ENCODE measurements at places on chromosomes 12 and 14.

DNA sequence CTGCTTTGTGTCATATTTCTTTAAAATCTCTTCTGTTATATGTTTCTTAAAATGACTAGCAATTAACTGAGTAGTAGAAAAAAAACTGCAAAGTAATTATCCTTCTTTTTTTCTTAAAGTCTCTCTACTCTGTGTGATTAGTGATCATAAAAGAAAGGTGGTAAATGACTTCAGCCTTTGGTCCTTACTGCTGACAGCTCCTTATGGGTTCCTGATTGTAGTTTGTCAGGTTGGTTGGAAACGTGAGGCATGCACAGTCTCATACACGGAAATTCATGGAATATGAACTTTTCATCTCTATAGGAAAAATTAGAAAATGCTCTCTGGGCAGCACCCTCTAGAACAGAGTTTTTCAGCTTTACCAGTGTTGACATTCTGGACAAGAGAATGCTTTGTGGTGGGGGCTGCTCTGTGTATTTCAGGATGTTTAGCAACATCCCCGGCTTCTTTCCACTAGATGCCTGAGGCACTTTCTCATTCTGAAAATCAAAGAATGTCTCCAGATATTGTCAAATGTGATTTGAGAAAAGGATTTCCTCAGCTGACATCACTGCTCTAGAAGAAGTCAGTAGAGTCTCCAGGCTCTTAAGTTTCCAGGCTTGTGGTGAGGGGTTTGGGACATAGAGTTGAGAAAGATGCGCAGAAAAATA lies 121.0 kb downstream of the PIK3C2G start:
- no peak for DNase-seq

DNA sequence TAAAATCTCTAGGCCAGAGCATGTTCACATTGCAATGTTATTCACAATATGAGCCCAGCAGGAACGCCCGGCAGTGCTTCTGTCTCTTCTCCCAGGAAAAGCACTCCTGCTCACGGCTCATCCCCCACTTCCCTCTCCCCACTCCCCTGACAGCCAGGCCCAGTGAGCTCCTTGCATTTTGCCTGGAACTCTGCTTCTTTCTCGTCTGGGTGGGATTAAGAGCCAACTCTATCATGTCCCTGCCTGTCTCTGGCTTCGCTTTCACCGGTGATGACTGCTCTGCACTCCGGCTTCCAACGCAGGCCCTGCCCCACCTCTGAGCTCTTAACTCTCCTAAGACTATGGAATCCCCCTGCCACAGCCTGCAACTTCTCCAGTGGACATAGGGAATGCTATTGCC lies 2.5 kb downstream of the PLEK2 start:
- DNase-seq = no peak

GRCh38 chr12:113546916-113547863 lies 75.5 kb upstream of the LHX5 start:
- no peak for DNase-seq

- DNase-seq = peak; percentile 28
Measured at GRCh38 chr12:100793182-100793581, 1.4 kb upstream of the ANO4 start.

DNA sequence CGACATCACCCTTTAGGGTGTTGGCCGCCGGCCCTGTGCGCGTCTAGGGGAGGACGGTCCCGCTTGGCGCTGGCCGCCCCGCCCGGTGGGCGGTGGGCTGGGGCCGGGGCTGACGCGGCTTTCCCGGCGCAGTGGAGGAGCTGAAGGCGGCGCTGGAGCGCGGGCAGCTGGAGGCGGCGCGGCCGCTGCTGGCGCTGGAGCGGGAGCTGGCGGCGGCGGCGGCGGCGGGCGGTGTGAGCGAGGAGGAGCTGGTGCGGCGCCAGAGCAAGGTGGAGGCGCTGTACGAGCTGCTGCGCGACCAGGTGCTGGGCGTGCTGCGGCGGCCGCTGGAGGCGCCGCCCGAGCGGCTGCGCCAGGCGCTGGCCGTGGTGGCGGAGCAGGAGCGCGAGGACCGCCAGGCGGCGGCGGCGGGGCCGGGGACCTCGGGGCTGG lies 3.6 kb downstream of the TNFAIP2 start:
- no peak for DNase-seq

All from RKO (cell line).